ENCODE measurements at places on chromosomes 1 and 21.

DNA sequence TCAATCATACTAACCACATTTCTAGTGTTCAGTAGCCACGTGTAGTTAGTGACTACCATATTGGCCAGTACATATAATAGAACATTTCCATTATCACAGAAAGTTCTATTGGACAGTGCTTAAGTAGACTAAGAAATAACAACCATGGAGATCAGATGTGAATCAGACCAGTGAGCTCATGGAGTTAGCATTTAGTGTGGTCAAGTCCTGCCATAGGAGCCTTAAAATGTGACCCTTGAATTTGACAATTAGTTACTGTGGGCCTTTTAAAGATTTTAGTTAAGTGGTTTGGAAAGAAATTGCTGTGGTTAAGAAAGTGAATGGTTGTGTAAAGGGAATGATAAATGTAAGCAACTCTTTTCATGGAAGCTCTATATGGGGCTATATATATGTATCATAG, 123.4 kb downstream of the POU2F1 start:
- no peak for DNase-seq

GRCh38 chr1:41333146-41333784, 28.0 kb upstream of the FOXO6 start:
- no peak for DNase-seq

DNA sequence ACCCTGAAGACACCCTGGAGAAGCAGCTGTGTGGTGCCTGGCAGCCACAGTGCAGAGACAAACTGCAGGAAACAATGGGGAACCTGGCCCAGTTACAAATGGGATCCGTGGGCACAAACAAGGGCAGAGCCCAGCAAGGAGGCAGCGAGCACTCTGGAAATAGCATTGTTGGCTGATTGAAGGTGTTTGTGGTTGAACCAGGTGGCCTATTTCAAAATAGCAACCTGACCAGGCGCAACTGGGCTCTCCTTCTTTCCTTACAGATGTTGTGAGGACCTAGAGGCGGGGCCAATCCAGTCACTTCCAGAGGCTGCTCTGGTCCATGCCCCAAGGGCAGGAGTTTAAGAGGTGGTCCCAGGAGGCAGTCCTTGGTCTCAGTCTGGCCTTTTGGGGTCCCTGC, 21.7 kb upstream of the ZBTB21 start:
- DNase-seq, result no peak

DNA sequence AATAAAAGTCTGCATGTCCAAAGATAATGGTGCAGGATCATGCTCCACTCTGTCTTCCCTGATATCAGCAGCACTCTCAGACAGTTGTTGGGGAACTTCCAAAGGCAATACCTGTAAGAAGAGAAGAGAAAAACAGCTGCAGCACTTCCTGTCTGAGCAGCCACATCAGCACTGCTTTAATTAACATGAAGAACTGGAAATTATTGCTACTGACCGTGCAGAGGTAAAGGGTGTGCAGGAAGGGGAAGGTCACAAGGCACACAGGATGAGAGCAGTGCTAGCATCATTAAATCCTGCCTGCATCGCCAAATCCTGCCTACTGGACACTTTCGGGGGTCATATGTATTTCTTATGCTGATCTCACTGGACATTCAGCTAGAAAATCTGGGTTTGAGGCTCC, 379.0 kb downstream of the LMX1A start:
- no peak for DNase-seq
